Esophagus muscularis mucosa (tissue), 4 donors: ENCODE measurements at places on chromosomes 4 and X.

GRCh38 chr4:77911091-77911490 is 48.5 kb downstream of the MRPL1 start:
- DNase-seq: no peak

GRCh38 chr4:7787067-7787466 is 152.6 kb downstream of the AFAP1 start:
- no peak for DNase-seq

DNA sequence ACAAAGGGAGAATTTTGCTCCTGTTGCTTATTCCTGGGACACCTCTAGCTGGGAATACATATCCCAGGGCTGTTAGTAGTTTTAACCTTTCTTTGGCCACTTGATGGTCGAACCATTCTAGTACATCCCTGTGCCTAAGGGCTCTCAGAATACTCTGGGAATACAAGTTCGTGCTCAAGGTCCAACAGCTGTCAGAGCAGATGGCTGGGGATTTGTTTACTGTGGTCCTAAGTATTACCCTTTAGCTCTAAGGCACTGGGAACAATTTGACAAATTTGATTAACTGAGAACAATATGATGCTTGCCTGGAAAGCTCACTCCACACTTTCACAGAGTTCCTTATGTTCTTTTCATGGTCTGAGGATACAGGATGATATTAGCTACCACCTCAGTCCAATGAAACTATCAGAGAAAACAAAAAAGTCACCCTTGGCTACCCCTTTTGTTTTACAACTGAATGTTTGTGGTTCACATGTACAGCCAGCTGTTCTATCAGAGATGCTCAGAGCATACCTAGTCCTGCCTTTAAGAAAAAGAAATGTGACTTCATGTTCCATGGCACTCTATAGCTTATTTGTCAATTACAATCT is 47.4 kb upstream of the PHOX2B start:
- DNase-seq: no peak

GRCh38 chr4:124135409-124135813 is 577.1 kb downstream of the ANKRD50 start:
- DNase-seq: no peak

- no peak for DNase-seq
These were observed 558.8 kb downstream of the MID1IP1 start for GRCh38 chrX:39360101-39360500.

DNA sequence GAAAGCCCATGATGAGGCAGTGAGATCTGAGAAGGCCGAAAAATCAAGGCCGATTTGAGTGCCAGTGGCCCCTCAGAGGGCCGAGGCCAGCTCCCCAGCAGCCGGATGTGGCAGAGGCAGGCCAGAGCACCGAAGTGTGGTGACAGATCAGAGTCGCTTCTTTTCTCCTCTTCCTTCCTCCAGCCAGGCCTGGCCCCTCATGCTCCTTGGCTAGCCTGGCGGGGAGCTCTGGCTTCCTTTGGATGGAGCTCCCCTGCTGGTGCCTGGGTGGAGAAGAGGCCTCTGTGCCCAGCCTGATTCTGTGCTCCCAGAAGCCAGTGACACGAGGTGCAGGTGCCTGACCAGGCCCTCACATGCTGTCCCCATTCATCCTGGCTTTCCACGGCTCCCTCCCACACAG is 127.2 kb upstream of the PABPC4L start:
- no peak for DNase-seq

- no peak for DNase-seq
These were observed 51.2 kb downstream of the INTS12 start for GRCh38 chr4:105657117-105657765.

DNA sequence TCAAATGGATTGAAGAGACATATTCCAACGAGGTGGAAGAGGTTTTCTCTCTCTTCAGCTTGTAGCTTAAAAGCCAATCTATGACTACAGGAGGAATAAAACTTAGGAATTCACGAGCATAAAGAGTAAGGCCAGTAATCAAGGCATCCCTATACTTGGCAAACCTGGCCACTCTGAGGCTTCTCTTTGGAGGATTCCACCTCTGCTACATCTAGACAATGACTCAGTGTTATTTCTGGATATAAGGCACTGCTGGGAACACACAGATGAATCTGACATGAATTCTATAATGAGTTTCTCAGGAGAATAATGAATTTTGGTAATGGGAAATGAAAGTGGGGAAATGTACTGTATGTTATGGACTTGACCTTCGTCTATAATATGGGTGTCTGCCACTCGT is 1015.8 kb upstream of the FTHL17 start:
- DNase-seq: no peak
